Renal cortical epithelial cell (primary cell): ENCODE measurements at places on chromosomes 2 and 18. TPM values are rescaled to one million over a fixed set of nuclear protein-coding genes. Genes with fewer than 3 reads are reported as not detected.

The KHK gene
- total RNA-seq: 1.1 and 3.0 TPM in 2 replicates

The GAL3ST2 gene
- total RNA-seq: 0.17 and 0.70 TPM in 2 replicates

The CNGA3 gene
- total RNA-seq: not detected in 2 replicates

The EVA1A gene
- total RNA-seq: 82.8 and 202 TPM in 2 replicates

The PASK gene
- total RNA-seq: 3.1 and 3.9 TPM in 2 replicates

The LYPD6 gene
- total RNA-seq: 1.6 and 5.6 TPM in 2 replicates

The KCNJ3 gene
- total RNA-seq: 0.10 and 0.17 TPM in 2 replicates

The SULT1C4 gene
- 37.2 and 47.7 TPM in 2 replicates for total RNA-seq

The NABP1 gene
- 123 and 179 TPM in 2 replicates for total RNA-seq

The FANCL gene
- total RNA-seq: 9.7 and 25.8 TPM in 2 replicates

The REG1B gene
- not detected in 2 replicates for total RNA-seq

The BUB1 gene
- total RNA-seq: 2.2 and 23.4 TPM in 2 replicates

The FTCDNL1 gene
- 2.8 and 3.5 TPM in 2 replicates for total RNA-seq

The AGXT gene
- total RNA-seq: not detected in 2 replicates

The GKN2 gene
- total RNA-seq: not detected in 2 replicates

- no peak for DNase-seq
These were observed 432.3 kb downstream of the STK39 start for GRCh38 chr2:167814881-167815718.

DNA sequence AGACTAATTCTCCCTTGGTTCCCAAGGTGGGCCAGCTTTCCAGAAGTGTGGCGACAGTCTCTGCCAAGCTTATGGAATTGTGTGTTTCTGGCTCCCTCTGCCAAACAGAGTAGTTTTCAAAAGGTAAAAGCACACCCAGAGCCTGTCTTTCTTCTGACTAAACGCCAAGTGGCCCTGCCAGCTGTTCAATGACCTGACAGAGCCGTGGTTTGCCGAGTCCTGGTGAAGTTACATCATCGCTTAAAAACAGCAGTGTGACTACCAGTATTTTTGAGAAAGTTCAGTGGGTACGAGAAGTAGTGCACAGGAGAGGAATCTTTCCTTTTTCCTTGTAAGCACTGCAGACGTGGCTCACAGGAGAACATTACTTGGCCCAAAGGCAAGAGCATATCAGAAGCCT, 1.9 kb downstream of the PER2 start:
- DNase-seq: peak; percentile 92

DNA sequence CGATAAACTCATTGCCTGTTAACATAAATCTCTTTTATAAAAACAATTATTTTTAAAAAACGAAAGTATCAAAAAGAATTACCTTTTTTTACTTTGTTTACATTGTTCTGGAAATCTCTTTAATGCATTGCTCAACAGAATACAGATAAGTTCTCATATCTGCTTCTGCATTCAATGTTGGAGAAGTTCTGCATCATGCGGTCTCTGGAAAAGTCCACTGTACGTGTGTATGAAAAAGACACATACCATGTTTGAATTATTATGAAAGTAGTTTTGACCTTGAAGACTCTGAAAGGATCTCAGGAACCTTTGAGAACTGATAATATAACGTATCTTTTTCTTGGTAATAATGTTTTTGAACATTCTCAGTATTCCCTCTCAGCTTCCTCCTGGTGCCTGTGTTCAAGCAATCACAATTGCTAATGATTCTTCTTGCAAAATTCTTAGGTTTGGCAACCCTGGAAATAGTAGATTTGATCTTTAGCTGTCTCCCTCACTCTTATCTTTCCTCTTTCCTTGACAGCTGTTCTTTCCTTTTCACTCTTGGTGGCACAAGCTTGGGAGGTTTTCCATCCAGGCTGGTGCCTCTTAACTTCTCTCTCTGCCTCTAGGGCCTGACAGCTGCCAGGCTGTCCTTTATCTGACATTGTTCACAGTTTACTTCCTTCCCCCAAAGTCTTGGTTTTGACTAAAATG, 12.4 kb upstream of the IL1R1 start:
- no peak for DNase-seq

GRCh38 chr18:75408554-75409506, 18.7 kb downstream of the SMIM21 start:
- DNase-seq: peak; percentile 99

DNA sequence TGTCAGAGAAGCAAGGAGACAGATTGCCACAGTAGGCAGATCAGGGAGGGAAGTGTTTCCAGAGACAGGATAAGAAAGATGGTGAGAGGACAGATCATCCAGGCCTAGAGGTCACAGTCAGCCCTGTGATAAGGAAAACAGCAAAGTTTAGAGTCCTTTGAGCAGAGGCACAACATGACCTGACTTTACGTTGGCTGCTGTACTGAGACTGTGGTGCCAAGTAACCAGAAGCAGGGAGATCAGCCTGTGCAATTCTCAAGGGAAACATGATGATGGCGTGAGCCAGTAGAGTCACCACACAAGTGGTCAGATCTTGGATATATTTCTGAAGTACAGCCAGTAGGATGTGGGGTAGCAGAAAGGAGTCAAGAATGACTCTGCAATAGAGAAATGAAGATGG, 43.7 kb downstream of the SMC6 start:
- DNase-seq: no peak

GRCh38 chr18:43276491-43276890, 799 bp downstream of the SYT4 start:
- DNase-seq: no peak

DNA sequence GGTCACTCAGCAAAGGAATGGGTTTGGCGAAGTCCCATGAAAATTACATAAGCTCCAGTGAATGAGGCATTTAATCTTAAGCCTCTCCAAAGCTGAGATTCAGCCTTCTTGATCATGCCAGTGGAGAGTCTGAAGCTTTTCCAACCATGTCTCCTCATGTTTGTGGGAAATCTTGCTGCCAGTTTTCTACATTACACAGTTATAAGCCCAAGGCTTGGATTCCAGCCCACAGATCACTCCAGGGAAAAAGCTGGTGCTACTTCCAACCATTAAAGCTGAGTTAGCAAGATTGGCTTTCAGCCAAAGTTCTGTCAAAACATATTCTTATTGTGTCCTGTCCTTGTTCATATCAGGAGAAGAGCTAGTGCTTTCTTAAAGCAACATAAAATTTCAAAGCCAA, 293.8 kb downstream of the LRRTM4 start:
- peak; percentile 2 for DNase-seq

GRCh38 chr2:203759690-203760365, 53.4 kb downstream of the CD28 start:
- peak; percentile 98 for DNase-seq

- DNase-seq: peak; percentile 62
These were observed 61.4 kb downstream of the CPS1 start for GRCh38 chr2:210617732-210618330.

- DNase-seq: peak; percentile 81
These were observed 16.4 kb upstream of the CYP1B1 start for GRCh38 chr2:38092196-38092902.

DNA sequence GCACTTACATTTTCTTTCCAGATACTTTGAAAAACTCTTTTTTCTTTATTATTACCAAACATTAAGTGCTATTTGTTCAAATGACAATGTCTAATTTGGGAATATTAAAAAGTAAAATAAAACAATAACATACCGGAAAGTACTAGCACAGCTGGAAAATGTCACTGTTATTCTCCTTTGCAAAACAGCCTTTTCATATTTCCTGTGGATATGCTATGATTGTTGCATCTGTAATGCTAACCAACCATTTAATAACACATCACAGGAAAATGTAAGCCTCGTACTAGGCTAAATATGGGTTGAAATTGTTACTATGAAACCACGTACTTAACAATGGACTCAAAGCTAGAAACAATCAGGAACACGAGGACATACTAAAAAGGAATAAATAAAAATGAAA, 298.1 kb downstream of the CBLN2 start:
- no peak for DNase-seq

DNA sequence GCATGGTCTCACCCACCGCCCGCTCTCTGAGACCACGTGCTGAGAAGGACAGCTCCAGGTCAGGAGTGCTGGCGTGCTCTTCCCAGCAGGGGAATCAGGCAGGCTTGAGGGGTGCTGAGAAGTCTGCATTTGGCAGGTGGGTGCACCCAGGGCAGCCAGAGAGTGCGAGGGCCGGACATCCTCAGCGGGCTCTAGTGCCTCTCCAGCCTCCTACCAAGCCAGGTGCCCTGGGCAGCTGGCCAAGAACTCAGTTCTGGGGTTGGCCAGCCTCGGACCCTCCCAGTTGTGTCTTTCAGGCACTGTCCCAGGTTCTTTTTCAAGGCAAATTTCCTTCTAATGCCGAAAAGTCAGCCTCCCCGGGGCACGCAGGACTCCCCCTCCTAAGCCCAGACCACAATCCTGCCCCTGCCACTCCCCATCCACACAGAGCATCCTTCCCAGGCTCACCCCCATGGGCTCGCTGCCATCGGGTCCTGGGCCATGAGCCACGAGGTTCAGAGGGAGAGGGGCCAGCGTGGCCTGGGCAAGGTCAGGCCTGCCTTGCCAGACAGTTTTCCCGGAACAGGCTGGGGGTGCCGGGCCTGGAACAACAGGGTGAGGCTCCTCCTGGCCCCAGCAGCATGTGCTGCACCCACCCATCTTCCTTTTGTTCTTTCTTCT, 52.2 kb upstream of the GPC1 start:
- DNase-seq: no peak

DNA sequence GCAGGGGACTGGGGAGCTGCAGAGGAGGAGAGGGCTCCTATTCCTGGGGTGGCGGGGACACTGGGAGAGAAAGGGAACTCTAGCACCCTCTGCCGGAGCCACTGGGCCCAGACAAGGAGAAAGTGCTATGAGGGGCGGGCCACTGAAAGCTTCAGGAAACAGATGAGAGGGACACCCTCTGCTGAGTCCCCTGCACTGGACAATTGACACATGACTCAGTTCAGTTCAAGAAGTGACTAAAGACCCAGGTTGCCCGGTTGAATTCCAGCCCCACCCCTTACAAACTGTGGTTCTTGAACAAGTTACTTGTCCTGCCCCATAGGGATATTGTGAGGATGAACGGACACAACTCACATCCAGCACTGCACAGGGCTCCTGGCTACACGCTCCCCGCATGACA, 5.0 kb downstream of the RUFY4 start:
- DNase-seq: peak; percentile 3

GRCh38 chr18:55609160-55609825, 21.3 kb upstream of the TCF4 start:
- no peak for DNase-seq

DNA sequence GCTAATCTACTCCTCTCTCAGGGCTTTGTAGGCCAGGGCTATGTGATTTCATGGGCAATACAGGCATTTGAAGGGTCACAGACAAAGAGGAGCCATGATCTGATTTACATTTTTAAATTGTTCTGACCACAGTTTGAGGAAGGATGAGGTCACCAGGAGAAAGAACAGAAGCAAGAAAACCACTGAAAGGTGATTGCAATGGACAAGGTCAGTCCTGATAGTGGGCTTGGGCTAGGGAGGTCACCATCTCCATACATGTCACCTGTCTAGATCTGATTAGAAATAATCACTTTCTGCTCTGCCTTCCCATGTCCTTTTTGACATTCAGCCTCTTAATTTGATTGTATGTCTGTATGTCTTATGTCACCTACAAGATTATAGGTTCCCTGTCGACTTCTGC, 248.9 kb upstream of the CWC22 start:
- DNase-seq: no peak

DNA sequence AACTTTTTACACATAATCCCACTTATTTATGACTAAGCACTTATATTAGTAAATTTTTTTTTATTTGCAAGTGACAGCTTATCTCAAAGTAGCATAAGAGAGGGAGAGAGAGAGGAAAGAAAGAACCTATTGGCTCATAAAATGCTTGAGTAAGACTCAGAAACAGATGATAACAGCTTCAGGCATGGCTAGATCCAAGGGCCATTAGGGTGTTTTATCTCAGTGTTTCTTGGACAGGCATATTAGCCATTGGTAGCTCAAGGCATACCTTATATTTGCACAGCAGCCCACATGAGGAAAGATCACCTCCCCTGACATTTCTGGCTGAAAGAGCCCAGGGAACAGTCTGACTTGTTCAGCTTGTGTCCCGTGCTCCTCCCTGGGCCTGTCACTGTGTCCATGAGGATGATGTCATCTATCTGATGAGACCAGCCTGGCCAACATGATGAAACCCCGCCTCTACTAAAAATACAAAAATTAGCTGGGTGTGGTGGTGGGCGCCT, 64.4 kb downstream of the IL1R2 start:
- peak; percentile 51 for DNase-seq

DNA sequence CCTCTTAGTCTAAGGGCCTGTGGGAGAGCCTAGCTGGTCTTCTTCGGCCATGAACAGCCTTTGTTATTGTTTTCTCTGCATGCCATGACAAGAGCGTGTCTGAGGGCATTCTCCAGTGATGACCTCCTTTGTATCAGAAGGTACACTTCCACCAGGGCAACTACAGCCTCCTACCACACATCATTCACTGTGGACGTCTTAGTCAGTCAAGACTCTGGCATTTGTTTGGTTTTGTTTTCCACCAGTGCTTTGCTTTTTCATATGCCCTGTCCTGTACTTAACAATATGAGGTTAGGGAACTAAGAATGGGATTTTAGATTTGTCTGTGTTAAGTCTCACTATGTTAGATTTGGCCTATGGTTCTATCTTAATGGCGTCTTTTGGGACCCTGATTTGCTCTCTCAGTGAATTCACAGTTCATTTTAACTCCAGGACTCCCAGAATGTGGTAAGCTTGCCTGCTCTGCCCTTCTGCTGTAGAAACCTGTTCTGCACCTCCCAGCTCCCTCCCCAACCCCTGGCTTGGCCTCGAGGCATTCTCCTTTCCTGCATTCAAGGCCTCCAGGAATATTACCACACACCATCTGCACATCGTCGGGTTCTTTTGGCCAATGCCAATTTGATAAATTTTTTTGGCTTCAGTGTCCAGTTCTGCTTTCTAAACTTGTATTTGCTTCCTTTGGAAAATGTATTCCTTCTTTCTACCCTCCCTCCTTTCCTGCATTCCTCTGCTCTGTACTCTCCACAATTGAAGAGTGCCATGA, 42.8 kb upstream of the IL1R1 start:
- DNase-seq: no peak

DNA sequence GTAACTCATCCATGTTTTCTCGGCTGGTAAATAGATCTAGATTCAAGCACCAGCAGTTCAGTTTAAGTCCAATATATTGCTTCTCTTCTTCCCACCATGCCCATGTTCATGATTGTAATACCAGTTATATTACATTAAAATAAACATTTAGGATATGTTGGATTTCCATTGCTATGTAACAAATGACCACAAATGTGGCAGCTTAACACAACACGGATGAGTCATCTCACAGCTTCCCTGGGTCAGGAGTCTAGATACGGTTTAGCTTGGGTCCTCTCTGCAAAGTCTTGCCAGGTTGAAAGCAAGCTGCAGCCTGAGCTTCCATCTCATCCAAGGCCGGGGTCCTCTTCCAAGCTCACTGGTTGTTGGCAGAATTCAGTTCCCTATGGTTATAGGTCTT, 39.4 kb upstream of the SMAD2 start:
- DNase-seq: peak; percentile 29

DNA sequence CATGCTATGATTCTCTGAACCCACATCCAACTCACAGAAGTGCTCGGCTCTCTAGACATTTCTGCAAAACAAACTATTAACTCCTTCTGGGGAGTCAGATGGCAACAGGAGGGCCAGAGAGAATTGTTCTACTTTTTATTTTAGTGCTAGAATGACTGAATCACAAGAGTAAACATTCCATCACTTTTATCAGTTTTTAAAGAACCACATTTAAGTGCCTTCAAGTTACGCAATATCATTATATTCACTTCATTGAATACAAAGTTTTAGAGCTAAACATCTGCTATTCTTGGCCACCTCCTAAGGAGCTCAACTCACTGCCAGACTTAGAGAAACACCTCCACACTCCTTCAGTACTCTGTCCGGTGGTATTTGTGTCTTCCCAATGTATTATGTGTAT, 22.4 kb downstream of the B4GALT6 start:
- peak; percentile 82 for DNase-seq

GRCh38 chr2:212610872-212611425, 72.3 kb upstream of the ERBB4 start:
- no peak for DNase-seq

- DNase-seq: peak; percentile 97
These were observed 30.1 kb upstream of the EPC2 start for GRCh38 chr2:148614322-148615049.
